ENCODE measurements at places on chromosomes 5 and 9.
A peak's percentile ranks its signal among the peaks of the same experiment; 100 is the strongest.

- no peak for DNase-seq
Measured at GRCh38 chr5:174409971-174410370, 314.4 kb upstream of the MSX2 start.

- no peak for DNase-seq
Measured at GRCh38 chr5:120988941-120989340, 524.8 kb downstream of the PRR16 start.

GRCh38 chr9:120876842-120877240 lies at the start of gene PHF19:
TSS of gene PHF19 (minus strand) at chr9:120877188. CDS start at chr9:120874741, 2,447 bp downstream.
- peak; percentile 64 for DNase-seq

GRCh38 chr5:178324481-178325310 lies 92.1 kb upstream of the PHYKPL start:
- DNase-seq = no peak

DNA sequence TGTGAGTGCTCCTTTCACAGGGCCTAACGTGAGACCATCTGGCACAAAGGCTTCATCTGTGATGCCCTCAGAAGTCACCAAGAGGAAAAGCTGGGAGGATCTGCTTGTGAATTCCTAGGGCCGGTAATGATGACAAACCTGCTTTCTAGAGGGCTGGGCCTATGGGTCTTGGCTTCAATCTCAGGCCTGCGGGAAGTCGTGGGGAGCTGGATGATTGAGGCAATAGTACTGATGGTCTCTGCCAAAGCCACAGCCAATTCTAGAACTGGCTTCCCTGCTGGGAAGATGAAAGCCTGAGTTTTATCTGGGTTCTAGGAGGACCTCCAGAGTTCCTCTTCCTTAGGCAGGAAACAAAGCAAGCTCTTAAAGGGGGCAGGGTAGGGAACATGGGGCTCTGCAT lies 102.7 kb downstream of the TMEM215 start:
- no peak for DNase-seq

DNA sequence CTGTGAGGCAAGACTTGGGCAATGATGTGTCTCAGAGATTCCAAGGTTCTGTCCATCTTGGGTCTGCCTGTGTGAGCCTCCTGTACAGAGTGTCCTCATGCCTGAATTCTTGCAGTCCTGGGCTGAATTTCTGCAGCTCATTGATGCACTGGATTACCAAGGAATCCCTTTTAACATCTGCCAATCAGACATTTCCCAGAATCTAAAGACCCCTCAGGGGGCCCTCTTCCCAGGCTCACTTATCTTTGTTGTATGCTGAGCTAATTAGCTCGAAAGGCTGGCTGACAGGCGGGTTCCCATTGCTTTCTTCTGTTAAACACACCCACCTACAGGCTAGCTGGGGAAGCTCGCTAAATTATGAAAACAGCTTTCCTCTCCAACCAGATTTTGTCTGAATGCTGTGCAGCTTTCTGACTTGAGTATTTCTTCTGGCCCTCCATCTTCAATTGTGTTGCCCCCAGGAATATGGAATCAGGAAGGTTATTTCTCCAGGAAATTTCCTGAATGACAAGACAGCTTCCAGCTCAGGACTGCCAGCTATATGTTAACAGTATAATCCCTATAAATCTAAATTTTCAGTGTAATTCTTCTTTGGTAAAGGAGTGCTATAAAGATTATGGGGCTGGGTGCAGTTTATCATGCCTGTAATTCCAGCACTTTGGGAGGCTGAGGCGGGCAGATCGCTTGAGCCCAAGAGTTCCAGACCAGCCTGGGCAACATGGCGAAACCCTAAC lies at the start of gene LIX1:
TSS of gene LIX1 (minus strand) at position 91 of the 734 bp plus-strand sequence. CDS start at position 56, 35 bp downstream.
- DNase-seq = peak; percentile 45

GRCh38 chr5:133945568-133945967 lies 22.9 kb downstream of the C5orf15 start:
- DNase-seq = no peak

GRCh38 chr5:115100319-115100955 lies 69.3 kb downstream of the TRIM36 start:
- no peak for DNase-seq

GRCh38 chr9:2181792-2182191 lies 166.6 kb downstream of the SMARCA2 start:
- DNase-seq = no peak

GRCh38 chr9:73165911-73166310 lies 14.2 kb downstream of the ANXA1 start:
- no peak for DNase-seq

DNA sequence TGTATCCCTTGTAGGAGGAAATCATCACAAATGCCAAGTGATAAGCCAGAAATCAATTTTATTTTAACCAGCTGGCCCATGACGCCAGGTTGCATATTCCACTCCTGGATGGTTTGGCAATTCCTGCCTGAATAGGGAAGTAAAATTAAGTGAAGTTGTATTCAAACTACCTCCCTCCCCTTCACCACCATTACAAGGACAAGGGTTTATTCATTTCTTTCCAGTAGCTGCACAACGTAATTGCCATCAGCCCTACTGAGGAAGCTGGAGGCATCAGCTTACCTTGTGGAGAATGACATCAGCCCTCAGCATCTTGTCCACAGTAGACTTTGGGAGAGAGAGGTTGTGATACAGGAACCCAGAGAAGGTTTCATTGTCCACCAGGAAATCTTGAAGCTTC lies 66.6 kb downstream of the ABCA1 start:
- no peak for DNase-seq

DNA sequence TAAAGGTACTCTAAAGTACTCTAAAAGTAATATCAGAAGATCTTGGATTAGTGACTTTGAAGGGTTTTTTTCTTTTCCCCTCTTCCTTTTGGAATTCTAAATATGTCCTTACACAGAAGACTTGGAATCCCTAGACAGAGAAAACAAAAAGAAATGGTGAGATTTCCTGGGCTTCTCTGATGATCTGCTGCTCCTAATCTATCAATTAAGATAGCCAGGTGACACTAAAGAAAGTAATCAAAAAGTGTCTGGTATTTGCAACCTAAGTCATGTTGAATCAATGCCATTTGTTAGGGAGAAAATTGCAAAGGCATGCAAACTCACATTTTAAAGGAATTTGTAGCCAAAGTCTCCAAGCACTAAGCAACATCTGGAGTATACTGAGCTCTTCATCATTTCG lies 29.5 kb upstream of the MYO10 start:
- no peak for DNase-seq

- DNase-seq = no peak
Measured at GRCh38 chr5:143826951-143827444, 15.0 kb downstream of the HMHB1 start.

DNA sequence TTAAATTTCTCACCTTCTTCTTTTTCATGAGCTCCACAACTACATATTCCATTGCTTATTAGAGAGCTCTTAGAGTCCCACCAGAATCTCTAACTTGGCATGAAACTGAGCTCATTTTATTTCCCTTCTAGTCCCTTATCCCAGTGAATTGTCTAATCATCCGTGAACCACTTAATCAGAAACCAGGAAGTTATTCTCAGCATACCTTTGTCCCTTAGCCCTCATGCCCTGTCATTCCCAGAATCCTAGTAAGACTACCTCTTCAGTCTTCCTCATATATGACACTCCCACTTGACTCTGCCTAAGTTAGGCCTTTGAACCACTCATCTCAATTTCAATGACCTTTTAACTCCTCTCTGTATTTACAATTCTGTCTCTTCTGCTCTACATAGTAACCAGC lies 93.0 kb upstream of the PAPPA start:
- no peak for DNase-seq

GRCh38 chr5:108003178-108003577 lies 332.4 kb upstream of the EFNA5 start:
- DNase-seq = peak; percentile 13

- DNase-seq = no peak
Measured at GRCh38 chr9:38358390-38359296, 33.9 kb upstream of the ALDH1B1 start.

DNA sequence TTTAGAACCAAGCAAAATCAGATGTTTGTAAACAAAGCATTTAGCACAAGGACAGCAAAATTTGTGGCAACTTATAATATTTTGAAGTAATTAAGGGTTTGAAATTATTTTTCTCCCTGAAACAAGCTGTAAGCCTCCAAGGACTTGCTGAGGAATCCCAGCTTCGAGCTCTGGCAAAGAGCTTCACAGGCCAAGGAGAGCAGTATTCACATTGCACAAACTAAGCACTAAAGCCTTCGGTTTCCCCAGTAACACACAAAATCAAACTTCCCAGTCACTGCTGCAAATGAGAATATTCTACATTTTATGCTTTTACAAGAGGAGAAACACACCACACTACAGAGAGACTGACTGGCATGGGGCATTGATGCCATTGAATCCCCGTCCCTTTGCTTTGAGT lies 101.9 kb downstream of the WDR41 start:
- no peak for DNase-seq

DNA sequence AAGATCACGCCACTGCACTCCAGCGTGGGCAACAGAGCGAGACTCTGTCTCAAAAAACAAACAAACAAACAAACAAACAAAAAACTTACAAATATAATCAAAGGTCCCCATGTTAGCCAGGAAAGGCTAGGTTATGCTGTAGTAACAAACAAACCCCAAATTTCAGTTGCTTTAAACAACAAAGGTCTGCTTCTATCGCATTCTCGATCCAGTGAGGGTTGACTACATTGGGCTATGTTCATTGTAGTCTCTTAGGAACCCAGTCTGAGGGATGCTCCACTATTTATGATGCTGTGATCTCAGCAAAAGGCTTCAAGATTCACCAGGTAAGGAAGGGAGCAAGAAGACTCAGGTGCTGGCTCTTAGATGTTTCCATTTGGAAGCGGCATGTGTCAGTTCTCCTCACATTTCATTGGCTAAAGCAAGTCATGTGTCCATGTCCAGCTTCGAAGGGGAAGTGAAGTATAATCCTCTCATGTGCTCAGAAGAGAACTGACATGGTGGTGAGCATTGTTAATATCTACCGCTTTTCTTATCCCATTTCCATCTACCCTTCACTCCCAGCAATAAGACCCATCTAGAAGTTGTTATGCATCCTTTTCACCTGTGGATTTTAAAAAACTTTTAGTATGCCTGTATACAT lies 26.5 kb upstream of the NEK6 start:
- DNase-seq = no peak

DNA sequence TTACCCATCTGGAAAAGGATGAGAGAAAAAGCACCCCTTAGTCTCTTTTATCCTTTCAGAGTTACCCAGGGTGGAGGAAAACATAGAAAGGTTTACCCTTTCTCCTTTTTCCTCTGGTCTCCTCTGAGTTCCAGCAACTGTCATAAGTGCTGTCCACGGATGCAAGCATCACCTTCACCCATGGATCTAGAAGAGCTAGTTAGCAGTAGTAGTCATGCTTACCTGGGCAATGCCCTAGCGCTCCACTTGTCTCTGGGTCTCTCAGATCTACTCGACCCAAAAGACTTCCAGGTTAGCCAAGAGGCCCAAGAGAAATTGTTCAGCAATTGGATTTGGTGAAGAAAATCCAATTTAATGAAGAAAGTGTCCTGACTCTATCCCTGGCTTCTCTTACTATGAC lies 656.2 kb upstream of the PTPRD start:
- peak; percentile 1 for DNase-seq

DNA sequence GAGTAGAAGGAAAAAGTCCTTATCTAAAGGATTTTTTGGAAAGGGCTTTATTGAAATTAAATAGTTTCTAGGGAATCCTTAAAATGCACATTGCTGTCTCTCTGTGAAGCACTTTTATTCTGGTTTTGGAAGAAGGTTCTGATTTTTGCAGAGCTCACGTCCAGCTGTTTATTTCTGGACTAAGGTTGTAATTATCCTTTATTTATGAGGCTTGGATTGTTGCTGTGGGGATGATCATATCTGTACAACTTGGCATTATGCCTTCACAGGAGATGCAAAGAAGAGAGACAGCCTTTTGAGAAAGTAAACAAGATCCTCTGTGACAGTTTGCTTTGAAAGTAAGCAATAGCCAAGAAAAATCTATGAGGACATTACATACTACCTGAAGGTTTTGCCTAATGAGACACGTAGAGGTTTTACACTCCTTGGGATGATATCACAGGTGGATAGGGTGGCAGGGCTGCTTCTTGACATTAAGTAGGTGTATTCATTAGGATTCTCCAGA lies 14.6 kb downstream of the SMARCA2 start:
- DNase-seq = no peak

- no peak for DNase-seq
Measured at GRCh38 chr5:113902917-113903660, 389.6 kb downstream of the YTHDC2 start.

GRCh38 chr9:13791816-13792215 lies 512.3 kb upstream of the MPDZ start:
- no peak for DNase-seq

GRCh38 chr5:100644185-100644584 lies 109.0 kb downstream of the FAM174A start:
- DNase-seq = no peak

GRCh38 chr9:91036356-91036755 lies 234.7 kb downstream of the SYK start:
- no peak for DNase-seq

GRCh38 chr9:116451500-116452115 lies 235.5 kb upstream of the TRIM32 start:
- DNase-seq = no peak

DNA sequence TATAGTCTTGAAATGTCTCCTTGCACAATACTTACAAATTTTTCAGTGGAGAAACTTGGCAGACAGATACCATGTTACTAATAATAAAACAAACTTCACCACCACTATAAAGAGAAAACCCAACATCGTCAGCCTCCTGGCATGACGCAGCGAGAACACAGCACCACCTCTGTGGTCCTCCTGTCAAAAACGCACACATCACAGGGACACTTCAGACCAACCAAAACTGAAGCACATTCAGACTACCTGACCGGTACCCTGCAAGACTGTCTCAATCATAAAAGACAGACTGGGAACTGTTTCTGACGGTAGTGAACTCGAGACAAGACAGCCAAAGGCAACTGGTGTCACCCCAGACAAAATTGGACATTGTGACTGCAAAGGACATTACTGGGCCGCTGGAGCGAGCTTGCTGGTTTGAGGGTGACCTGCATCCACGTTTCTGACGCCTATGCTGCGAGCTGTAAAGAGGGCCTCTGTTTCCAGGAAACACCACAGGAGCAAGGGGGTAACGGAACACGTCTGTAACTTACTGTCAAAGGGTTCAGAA lies 34.4 kb downstream of the NSUN2 start:
- no peak for DNase-seq

GRCh38 chr9:130570208-130570607 lies 9.2 kb upstream of the FUBP3 start:
- DNase-seq = peak; percentile 74

- no peak for DNase-seq
Measured at GRCh38 chr5:93130624-93131490, 450.2 kb downstream of the NR2F1-AS1 start.

GRCh38 chr9:11142965-11143738 lies 530.4 kb upstream of the PTPRD start:
- no peak for DNase-seq

- no peak for DNase-seq
Measured at GRCh38 chr5:178590924-178591423, 781 bp upstream of the COL23A1 start.

All from urothelium cell line (cell line).